ENCODE measurements at places on chromosomes 7 and 10.

GRCh38 chr10:112958275-112958995 is 8.4 kb downstream of the TCF7L2 start:
- DNase-seq: peak; percentile 76

GRCh38 chr10:60605476-60605875 is 172.8 kb upstream of the CDK1 start:
- no peak for DNase-seq

DNA sequence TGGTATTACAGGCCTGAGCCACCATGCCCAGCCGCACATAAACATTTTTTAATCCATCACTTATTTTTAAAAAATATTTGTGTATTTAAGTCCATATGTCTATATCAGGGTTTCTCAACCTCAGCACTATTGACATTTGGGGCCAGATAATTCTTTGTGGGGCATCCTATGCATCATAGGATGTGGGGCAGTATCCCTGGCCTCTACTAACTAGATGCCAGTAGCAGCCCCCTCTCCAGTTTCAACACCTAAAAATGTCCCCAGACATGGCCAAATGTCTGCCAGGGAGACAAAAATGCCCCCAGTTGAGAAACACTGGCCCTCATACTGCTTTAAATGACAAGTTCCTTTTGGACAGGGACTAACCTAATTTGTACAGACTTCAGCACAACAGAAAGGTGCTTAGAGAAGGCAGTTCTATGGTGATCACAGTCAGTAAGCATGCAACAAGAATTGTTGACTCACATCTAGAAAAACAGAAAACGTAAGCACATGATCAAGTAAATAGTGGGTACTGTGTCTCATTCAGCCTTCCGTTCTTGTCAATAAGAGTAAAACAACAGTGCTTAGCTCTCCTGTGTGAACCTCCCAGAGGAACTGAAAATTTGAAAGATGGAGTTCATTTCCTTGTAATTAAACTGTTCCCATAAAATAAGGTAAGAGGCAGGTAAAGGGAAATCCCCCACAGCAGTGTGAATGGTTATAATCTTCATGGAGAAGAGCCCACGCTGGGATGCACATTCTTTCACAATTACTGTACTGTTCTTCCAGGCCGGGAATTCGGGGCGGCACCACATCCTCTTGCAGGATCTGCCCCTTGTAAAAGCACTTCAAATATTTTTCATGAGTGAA is 17.3 kb upstream of the ADRB1 start:
- DNase-seq: peak; percentile 73

DNA sequence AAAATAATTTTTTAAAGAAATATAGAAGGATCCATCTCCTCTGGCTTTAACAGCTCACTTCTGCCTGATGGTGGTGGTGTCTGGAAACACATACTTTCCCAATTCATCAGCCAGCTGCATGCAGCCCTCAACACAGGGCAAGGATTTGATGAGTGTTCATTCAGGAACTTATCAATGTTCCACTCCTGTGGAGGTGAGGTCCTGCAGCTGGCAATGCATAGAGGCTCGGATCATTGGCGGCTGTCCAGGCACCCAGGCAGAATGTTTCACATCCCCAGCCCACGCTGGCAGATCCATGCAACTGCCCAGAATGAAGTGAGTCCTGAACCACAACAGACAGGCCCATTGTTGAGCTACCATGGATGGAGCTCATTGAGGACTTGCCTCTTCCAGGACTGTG is 55.2 kb upstream of the KCNMA1 start:
- DNase-seq: no peak

GRCh38 chr7:148245381-148245780 is 345.2 kb upstream of the C7orf33 start:
- no peak for DNase-seq

- DNase-seq: no peak
Observed at GRCh38 chr7:27245124-27245797, 2.7 kb downstream of the EVX1 start.

GRCh38 chr10:58952747-58953466 is 223.5 kb upstream of the PHYHIPL start:
- peak; percentile 40 for DNase-seq

DNA sequence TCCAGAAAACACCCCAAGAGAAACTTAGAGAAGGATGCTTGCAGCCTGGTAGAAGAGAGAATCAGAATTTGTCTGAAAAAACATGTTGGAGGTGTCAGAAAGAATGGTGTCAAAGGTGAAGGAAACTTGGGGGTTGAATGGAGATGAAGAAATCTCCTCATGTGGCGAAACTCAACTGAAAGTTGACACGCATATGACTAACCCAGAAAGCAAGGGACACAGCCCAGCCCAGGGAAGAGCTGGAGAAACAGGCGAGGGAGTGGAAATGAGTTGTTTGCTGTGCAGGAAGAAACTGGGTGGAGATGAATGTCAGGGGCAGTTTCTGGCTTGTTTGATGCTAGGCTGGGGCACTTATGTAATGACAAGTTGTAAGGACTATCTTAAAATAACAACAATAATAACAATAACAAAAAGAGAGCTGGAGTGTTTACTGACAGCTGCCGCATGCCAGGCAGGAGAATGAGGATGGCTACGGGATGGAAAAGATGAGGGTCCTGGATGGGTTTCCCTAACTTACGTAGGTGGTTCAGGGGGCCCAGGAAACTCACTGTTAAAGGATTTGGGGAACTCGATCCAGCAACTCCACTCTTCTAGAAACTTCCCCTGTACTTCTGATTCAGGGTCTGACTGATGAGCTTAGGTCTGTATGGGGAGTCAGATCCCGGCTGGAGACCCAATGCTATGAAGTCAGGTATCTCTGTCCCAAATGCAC is 57.4 kb downstream of the MAP3K8 start:
- DNase-seq: peak; percentile 17

GRCh38 chr10:3107426-3107961 is 40.1 kb downstream of the PFKP start:
- DNase-seq: peak; percentile 100

DNA sequence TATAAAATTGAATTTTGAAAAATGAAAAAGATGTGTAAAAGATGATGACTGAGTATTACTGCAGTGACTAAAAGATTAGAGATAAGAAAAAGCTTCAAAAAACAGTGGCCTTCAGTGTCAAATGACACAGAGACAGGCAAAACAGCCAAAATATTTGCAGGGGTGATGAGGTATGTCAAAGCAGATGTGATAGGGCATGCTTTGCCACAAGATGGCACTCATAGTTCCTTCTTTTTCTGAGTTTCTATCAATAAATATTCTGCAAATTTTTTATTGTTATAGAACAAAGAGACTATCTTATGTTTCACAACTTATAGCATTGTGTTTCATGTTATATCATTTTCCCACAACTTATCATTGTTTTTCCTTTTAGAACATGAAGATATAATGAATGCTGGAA is 344.1 kb upstream of the HPS1 start:
- no peak for DNase-seq

- no peak for DNase-seq
Observed at GRCh38 chr7:137695942-137696341, 150.8 kb downstream of the DGKI start.

DNA sequence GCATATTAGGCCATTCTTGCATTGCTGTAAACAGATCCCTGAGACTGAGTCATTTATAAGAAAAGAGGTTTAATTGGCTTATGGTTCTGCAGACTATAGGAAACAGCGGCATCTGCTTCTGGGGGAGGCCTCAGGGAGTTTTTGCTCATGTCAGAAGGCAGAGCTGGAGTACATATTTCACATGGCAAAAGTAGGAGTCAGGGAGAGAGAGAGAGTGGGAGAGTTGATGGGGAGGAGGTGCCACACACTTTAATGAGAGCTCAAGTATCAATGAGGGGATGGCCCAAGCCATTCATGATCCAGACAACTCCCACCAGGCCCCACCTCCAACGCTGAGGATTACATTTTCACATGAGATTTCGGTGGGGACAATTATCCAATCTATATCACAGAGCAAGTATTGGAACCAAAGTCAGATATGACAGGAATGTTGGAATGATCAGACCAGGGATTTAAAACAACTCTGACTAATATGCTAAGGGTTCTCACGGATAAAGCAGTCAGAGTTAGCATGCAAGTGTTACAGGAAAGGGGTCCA is 795.3 kb upstream of the CELF2 start:
- no peak for DNase-seq

DNA sequence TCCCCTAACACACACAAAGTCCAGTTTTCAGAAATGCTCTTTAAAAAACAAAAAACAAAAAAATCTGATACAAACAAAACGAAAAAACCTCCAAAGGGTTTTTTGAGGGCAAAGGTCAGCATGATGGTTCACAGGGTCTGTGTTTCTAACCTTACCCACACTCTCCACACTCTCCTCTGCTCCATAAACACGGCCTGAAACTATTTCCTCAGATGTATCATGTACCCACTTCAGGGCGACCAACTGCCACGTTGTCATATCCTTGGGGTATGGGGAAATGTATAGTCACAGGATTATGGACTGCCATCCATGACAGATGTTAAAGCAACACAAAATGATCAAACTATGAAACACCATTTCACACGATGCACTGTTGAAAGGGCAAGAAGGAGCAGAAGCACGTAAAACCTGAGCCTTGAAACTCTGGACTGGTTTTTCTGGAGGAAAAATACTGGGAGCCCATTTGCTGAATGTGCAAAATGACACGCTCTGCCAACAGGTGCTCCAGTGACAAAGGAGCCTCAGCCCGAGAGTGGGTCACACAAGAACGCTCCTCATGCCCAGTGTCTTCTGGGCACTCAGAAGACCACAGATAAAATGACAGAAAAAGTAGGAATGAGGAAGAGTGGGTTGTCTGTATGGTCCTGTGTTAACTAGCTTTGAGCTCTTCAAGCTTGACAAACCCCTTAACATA is 15.8 kb downstream of the NAPEPLD start:
- DNase-seq: no peak

- no peak for DNase-seq
Observed at GRCh38 chr7:149321978-149322541, 60.1 kb downstream of the ZNF783 start.

DNA sequence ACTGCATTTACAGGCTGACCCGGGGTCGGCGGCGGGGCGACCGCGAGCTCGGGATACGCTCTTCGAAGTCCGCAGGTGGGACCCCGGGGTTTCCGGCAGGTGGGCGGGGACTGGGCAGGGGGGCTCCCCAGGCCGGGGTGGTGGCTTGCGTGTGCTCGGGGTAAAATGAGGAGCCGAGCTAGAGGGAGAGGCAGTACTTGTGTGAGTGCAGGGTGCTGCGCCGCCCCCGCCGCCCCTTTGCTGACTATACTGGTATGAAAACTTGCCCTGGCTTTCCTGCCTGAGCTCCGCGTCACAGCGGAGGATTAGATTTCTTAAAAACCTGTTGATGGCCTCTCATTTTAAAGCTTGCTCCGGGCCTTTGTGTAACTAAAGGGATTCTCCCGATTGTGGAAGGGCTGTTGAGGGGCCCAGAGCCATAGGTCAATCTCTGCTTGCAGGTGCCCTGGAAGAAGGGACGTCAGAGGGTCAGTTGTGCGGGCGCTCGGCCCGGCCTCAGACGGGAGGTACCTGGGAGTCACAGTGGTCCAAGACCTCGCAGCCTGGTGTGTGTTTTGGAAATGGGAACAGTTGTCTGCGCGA is 488 bp downstream of the ARMC10 start:
- DNase-seq: peak; percentile 41

GRCh38 chr10:93554316-93554663 is 12.2 kb upstream of the FFAR4 start:
- DNase-seq: no peak
